ENCODE measurements at places on chromosomes 11 and 22.

GRCh38 chr22:44207173-44207980 is 26.7 kb downstream of the PARVG start:
- DNase-seq = peak; percentile 58

DNA sequence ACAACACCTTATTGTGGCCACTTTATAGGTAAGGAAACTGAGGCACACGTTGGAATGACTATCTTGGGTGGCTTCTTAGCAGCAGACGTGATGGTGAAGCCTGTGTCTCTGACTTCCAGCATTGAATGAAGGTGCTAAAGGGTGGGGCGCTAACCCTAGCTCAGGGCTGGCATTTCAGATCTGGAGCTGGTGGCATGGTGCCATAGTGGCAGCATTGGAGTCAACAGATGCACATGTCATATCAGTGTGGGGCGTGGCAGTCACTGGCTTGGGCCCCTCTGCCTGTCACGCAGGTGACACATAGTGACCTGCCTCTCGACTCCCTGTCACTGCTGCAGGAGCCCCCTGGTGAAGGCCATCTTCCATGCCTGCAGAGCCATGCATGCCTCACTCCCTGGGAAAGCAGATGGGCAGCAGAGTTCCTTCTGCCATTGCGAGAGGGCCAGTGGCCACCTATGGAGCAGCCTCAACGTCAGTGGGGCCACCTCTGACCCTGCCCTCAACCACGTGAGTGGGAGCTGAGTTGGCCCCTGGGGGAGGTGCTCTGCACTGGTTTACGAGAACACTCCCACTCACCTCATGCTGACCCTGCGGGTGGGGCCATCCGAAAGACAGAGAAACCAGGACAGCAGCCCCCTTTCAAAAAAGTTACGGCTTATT is 14.8 kb downstream of the SHISA8 start:
- no peak for DNase-seq

DNA sequence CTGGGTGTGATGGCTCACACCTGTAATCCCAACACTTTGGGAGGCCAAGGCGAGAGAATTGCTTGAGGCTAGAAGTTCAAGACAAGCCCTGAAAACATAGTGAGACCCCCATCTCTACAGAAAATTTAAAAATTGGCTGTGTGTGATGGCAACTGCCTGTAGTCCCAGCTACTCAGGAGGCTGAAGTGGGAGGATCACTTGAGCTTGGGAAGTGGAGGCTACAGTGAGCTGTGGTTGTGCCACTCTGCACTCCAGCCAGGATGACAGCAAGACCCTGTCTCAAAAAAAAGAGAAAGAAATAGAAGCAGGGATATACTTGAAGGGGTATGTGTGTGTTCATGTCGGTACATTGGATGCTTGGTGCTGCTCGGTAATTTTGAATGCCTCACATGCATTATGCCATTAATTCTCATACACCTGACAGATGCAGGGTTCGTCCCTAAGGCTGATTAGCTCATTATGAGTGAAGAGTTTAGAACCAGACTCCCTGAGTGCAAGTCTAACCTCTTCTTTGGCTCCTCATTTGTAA is 14.0 kb downstream of the CRKL start:
- DNase-seq = no peak

DNA sequence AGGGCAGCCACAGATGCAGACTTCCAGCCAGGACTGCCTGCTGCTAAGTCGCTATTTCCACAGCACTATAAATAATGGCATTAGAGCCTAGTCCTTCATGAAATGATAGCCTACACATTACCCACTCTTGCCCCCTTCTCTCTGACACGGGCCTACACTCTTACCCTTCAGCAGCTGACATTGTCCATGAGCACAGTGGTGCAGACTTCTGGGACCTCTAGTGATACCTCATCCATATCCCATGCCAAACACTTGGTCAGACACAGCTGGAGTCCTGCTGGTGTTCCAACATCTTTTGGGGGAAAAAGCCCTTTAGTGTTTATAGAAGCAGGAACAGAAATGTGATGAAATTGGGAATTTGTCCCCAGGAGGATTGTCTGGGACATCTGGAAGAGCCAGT is 43.4 kb upstream of the RAB1B start:
- no peak for DNase-seq

- DNase-seq = no peak
Measured at GRCh38 chr11:126862664-126863243, 137.8 kb downstream of the KIRREL3 start.

Data from activated effector memory CD4-positive, alpha-beta T cell treated with anti-CD3 and anti-CD28 coated beads, Interleukin-2, amount 50 U/mL, for 16 hours (primary cell).